Panc1 (cell line): ENCODE measurements at places on chromosomes 13 and 19. TPM values are rescaled to one million over a fixed set of nuclear protein-coding genes. Genes with fewer than 3 reads are reported as not detected.

The ADPRHL1 gene
- total RNA-seq: 4.8 TPM

The NKPD1 gene
- 0.05 TPM for total RNA-seq

The KLK4 gene
- not detected for total RNA-seq

The FGF22 gene
- 0.72 TPM for total RNA-seq

The ZNF536 gene
- total RNA-seq: 0.05 TPM

The ZNF575 gene
- total RNA-seq: 1.9 TPM

The RASGRP4 gene
- not detected for total RNA-seq

The C13orf46 gene
- 2.6 TPM for total RNA-seq

The RNF113B gene
- not detected for total RNA-seq

The DACT3 gene
- total RNA-seq: 1.0 TPM

The RABAC1 gene
- 69.1 TPM for total RNA-seq

The GNA15 gene
- 6.2 TPM for total RNA-seq

The TMEM205 gene
- 133 TPM for total RNA-seq

The SLAIN1 gene
- 0.49 TPM for total RNA-seq

The ABCA7 gene
- 47.5 TPM for total RNA-seq

The ZNF154 gene
- not detected for total RNA-seq
